ENCODE measurements at places on chromosomes 4 and X. TPM values are rescaled to one million over a fixed set of nuclear protein-coding genes. Genes with fewer than 3 reads are reported as not detected.

- no peak overlapping the region for H3K4me3 ChIP-seq
- no peaks in the 10 kb centered on the region for H3K4me1 ChIP-seq
- no peaks in the 10 kb centered on the region for H3K36me3 ChIP-seq
- no peak for DNase-seq
- H3K27ac ChIP-seq = no peak overlapping the region
Observed at GRCh38 chr4:92270908-92271307, 32.9 kb upstream of the GRID2 start.

DNA sequence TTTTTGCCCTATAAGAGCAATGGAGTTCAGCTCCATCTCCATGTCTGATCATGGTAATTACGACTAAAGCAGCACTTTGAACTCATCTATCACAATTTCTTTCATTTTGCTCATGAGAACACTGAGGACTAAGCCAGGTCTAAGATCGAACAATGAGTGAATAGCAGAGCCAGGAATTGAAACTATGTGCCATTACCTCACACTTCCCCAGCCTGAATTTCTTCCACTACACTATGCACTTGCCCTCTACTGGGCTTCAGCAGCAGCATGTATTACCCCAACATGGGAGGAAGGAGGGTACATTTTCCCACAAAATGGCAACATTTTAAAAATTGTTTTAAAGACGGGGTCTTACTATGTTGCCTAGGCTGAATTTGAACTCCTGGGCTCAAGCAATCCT lies 274.7 kb upstream of the FGF13 start:
- H3K4me1 ChIP-seq = no peaks in the 10 kb centered on the region
- no peaks in the 10 kb centered on the region for H3K36me3 ChIP-seq
- no peak overlapping the region for H3K27ac ChIP-seq

DNA sequence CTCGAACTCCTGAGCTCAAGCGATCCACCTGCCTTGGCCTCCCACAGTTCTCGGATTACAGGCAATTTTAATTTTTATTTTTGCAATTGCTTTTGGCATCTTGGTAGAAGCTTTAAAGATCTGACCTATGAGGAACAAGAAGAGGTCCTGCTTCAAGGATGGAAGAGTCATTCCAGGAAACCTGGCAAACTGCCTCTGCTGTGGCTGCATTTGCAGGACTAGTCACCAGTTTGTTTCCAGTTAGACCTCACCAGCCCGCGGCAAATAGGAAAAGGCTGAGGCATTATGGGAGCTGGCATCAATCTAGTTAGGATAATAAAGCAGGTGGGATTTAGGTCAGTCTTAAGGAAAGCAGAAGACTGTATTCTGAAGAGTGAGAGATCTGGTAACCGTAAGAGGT lies 51.9 kb upstream of the LAS1L start:
- H3K27me3 ChIP-seq = no peaks in the 10 kb centered on the region
- no peak for DNase-seq
- no peak overlapping the region for H3K27ac ChIP-seq
- H3K36me3 ChIP-seq = no peaks in the 10 kb centered on the region
- no peak overlapping the region for H3K4me3 ChIP-seq
- H3K4me1 ChIP-seq = no peaks in the 10 kb centered on the region

DNA sequence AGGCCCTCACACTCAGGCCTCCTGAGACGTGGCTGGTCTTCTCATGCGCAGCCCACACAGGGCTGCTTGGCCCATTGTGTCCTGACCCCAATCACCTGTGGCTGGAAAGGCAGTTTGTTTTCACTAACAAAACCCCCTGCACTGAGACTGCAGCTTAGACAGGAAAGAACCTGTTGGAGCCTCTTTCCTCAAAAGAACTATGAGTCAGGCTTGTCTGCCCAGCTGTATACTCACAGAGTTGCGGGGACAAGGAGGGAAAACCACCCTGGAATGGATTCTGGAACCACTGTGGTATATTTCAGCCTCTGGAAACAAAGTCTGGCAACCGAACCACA lies 5.2 kb upstream of the TMEM156 start:
- no peaks in the 10 kb centered on the region for H3K27me3 ChIP-seq
- no peaks in the 10 kb centered on the region for H3K36me3 ChIP-seq
- DNase-seq = no peak
- peaks cover 47% of the 10 kb centered on the region for H3K4me1 ChIP-seq
- H3K27ac ChIP-seq = no peak overlapping the region

GRCh38 chrX:16148896-16149295 lies 18.4 kb upstream of the MAGEB17 start:
- H3K4me3 ChIP-seq = no peak overlapping the region
- DNase-seq = no peak
- no peak overlapping the region for H3K27ac ChIP-seq
- H3K27me3 ChIP-seq = no peaks in the 10 kb centered on the region

- no peak for DNase-seq
- H3K4me3 ChIP-seq = no peak overlapping the region
- H3K36me3 ChIP-seq = no peaks in the 10 kb centered on the region
- H3K27me3 ChIP-seq = no peaks in the 10 kb centered on the region
- no peak overlapping the region for H3K27ac ChIP-seq
- no peaks in the 10 kb centered on the region for H3K4me1 ChIP-seq
Observed at GRCh38 chrX:45714866-45715265, 514.2 kb upstream of the DIPK2B start.

GRCh38 chrX:46662188-46662958 lies 88.8 kb downstream of the CHST7 start:
- no peaks in the 10 kb centered on the region for H3K27me3 ChIP-seq
- H3K27ac ChIP-seq = no peak overlapping the region
- H3K4me3 ChIP-seq = no peak overlapping the region
- H3K4me1 ChIP-seq = no peaks in the 10 kb centered on the region
- H3K36me3 ChIP-seq = no peaks in the 10 kb centered on the region

DNA sequence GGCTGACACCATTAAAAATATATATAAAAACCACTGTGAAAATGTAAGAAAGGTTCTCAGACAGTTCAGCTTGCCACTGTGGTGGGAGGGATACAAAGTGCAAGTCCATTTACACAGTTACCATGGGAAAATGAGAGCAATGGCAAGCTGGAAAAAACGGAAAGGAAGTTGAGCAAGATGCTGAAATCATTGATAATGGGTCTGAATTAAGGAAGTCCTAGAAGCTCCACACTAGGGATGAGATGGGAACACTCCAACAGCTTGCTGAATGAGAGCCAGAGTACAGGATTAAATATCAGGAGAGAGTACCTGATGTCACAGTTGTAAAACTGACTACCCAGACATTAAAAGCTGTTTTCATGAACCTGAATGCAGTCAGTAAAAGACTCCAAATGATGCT lies 218.6 kb downstream of the PRDM5 start:
- H3K4me3 ChIP-seq = no peak overlapping the region
- no peaks in the 10 kb centered on the region for H3K4me1 ChIP-seq
- no peak for DNase-seq
- no peak overlapping the region for H3K27ac ChIP-seq
- no peaks in the 10 kb centered on the region for H3K36me3 ChIP-seq

- H3K27ac ChIP-seq = no peak overlapping the region
- 0 out of 2 replicates have a peak, but pooled peaks cover 12% of the 10 kb centered on the region for H3K4me1 ChIP-seq
- H3K4me3 ChIP-seq = no peak overlapping the region
- H3K36me3 ChIP-seq = no peaks in the 10 kb centered on the region
- H3K27me3 ChIP-seq = 0 out of 3 replicates have a peak, but pooled peaks cover 9% of the 10 kb centered on the region
- DNase-seq = no peak
Observed at GRCh38 chr4:26049447-26049846, 135.4 kb downstream of the SMIM20 start.

GRCh38 chr4:3320361-3321023 lies 27.7 kb downstream of the RGS12 start:
- peaks cover 31% of the 10 kb centered on the region for H3K36me3 ChIP-seq
- no peak overlapping the region for H3K27ac ChIP-seq
- no peak overlapping the region for H3K4me3 ChIP-seq
- no peaks in the 10 kb centered on the region for H3K27me3 ChIP-seq
- DNase-seq = no peak
- H3K4me1 ChIP-seq = peaks cover 45% of the 10 kb centered on the region

- H3K36me3 ChIP-seq = no peaks in the 10 kb centered on the region
- DNase-seq = no peak
- no peak overlapping the region for H3K4me3 ChIP-seq
Observed at GRCh38 chr4:15754323-15754722, 23.8 kb upstream of the CD38 start.

DNA sequence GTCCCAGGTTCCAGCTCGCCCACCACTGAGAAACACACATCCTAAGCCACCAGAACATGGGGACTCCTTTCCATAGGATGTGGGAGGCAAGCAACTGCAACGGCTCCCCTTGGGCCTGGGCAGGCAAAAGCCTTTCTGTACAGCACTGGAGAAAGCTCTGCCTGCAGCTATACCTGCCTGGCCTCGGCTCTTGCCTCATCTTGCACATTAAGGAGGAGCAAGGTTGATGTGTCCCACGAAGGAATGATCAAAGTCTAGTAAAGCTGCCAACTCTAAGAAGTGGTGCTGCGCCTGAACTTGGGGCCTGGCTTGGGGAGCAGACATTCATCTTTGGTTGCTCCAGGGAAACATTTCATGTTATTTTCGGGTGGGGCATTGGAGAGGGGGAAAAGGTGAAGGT lies 19.6 kb downstream of the CCNG2 start:
- peaks cover 18% of the 10 kb centered on the region for H3K27me3 ChIP-seq
- H3K27ac ChIP-seq = no peak overlapping the region
- no peaks in the 10 kb centered on the region for H3K36me3 ChIP-seq
- H3K4me3 ChIP-seq = no peak overlapping the region
- DNase-seq = no peak

DNA sequence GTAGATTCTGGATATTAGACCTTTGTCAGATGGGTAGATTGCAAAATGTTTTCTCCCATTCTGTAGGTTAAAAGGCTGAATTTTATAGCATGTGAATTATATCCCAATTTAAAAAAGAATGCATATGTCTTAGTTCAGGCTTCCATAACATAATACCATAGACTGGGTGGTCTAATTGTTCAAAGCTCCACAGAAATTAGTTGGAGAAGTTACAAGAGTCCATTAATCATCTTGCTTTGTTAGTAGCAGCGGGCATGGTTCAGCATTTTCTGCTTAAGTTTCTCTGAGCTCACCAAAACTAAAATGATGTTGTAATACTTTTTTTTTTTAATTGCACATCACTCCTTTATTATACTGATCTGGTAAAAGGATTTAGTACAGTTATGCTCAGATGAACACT lies 1.8 kb downstream of the PGAM4 start:
- H3K4me3 ChIP-seq = no peak overlapping the region
- DNase-seq = no peak
- H3K27me3 ChIP-seq = no peaks in the 10 kb centered on the region
- no peaks in the 10 kb centered on the region for H3K4me1 ChIP-seq
- no peaks in the 10 kb centered on the region for H3K36me3 ChIP-seq

The HSFX3 gene
- not detected for total RNA-seq

The NUDT11 gene
- total RNA-seq = not detected

The ANTXR2 gene
- total RNA-seq = 8.4 TPM

The TCEAL5 gene
- not detected for total RNA-seq

The TEC gene
- total RNA-seq = 0.20 TPM

Data from HepG2 (cell line).